ENCODE measurements at places on chromosomes 1 and 21.

- peak; percentile 93 for DNase-seq
Measured at GRCh38 chr1:173420330-173420806, 56.8 kb upstream of the PRDX6 start.

GRCh38 chr1:13730751-13731482 lies 30.9 kb downstream of the PRDM2 start:
- no peak for DNase-seq

DNA sequence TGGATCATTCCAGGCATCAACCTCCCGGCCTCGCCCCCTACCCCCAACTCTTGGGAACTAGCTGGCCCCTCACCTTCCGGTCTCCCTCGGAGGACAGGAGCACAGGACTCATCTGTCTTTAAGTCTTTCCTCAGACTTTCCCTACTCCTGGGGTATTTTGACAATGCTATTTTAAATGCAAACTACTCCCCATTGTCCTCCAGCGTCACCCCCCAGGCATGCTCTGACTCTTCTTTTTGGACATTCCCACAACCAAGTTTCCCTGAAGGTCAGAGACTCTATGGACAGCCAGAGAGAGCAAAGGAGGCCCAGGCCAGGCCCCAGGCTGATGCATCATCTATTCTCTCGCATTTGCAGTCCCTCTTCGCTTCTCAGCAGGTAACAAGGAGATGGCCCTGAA lies 424.3 kb downstream of the PCP4 start:
- DNase-seq = no peak

GRCh38 chr21:46131588-46131837 lies 23.9 kb downstream of the FTCD start:
- no peak for DNase-seq

DNA sequence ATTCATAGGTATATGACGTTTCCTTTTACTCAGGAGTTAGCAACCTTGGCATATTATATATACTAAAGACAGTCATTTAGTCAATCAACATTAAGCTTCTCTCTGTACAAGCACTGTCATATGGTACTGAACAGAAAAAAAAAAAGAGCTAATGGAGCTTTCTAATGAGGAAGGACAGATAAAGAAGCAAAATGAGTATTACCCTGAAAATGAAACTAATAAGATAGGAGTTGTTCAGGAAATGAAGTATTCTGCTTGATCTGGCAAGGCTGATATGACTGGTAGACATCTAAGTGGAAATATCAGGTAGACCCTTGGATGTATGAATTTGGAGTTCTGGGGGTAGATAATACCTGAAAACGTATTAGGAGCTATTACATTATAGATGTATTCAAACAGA lies 4.3 kb upstream of the IKBKE start:
- no peak for DNase-seq
